ENCODE measurements at places on chromosomes 5 and 9.

GRCh38 chr5:36717131-36717695 lies 110.8 kb downstream of the SLC1A3 start:
- no peak for DNase-seq

GRCh38 chr5:81424728-81425127 lies 30.8 kb upstream of the ACOT12 start:
- DNase-seq = no peak

DNA sequence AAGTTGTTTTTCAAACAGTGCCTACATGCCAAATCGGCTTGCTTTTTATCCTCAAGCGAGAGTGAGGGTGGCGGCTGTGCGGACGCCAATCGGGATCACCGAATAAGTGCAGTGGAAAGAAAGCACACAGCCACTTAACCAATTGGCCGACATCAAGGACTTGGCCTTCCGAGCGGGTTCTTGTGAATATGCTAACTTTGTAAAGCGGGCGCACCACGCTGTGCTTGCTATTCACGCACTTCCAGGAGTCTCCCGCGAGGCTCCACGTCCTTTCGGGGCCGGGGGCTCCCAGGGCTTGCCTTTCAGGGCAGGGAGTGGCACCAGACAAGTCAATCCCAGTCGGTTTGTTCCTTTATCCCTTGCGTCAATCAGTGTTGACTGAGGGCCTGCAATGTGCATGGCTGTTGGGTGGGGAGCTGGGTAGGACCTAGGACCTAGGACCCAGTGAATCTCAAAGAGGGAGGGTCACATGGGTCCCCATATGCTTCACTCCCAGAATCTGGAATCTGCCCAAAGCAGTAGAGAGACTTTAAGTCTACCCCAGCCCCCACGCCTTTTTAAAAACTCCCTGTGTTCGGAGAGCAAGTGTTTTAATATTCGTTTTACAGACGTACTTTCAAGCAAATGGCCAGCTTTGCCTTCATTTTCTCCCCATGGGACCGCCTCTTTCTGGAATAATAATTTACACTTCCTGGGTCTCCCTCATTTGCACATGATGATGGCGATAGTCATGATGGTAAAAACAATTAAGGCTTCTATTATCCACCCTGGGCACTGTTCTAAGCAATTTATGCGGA lies 2.0 kb upstream of the GCNT4 start:
- no peak for DNase-seq

GRCh38 chr5:151351671-151352070 lies 4.3 kb upstream of the SLC36A2 start:
- no peak for DNase-seq

DNA sequence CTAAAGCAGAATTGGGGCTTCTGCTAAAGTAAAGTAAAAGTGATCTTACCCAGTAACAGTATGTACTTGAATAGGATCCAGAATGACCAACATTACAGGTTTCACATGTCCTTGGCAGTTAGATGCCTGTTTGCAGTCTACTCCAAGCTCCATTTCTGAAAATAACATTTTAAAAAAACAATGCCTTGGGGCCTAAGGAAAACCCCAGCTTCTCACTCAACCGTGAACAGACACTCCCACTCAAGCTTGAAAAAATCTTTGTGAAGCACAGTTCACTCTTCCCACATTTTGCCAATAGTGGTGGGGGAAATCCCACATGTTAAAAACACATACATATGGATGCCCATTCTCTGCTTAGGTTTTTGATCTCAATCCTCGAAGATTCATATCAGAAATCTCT lies 304.1 kb downstream of the ARRDC3 start:
- DNase-seq = no peak

Data from activated CD4-positive, alpha-beta T cell treated with anti-CD3 and anti-CD28 coated beads, Interleukin-2, amount 50 U/mL, for 1 hour (primary cell).